Retinal pigment epithelial cell (primary cell): ENCODE measurements at places on chromosomes 5 and 9.

DNA sequence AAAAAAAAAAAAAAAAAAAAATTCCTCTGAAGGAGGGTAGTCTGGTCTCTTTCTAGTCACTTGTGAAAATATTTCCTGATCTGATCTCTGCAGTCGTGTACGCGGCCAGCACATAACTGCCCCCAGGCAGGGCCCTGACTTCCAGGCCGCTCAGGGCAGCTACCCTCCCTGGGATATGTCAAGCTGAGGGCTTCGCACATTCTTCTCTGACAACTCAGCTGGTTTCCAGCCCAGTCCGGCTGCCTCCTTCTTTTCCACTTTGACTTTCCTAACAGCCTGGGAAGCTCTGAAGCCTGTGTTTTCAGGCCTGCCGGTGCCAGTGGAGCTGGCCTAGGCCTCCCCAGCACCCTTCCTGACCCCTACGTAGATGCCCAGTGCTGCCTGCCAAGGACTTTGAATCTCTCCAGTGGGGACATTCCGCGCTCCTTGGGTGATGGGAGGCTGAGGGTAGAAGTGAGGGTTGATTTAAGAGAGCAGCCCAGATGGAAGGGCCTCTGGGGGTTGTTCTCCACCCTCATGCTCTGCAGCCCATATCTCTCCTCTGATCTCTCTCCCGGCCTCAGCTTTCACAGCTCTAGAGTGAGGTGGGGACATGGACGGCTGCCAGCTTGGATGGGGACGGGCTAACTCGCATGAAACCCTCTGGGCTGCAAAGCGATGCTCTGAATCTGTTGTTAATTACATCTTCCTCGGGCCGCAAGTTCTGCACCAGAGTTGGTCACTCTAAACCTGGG lies 20.7 kb downstream of the COL5A1 start:
- DNase-seq, result no peak

DNA sequence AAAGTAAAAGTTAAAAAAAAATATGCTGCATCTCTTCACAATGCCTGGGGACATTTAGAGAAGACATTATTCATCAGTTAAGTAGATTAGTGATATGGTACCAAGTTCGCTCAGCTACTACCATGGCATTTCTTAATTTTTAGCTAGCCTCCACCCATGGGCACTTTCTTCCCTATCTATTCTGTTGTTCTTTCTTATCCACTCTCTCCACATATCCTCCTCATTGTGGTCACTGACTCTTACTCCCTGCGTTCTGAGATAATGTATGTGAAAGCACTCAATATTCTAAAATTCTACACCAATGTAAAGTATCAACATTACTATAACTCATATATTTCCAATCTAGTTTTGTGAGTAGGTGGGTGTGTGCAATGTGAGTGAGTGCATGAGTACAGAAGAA lies 609.7 kb upstream of the DAB2 start:
- no peak for DNase-seq

- no peak for DNase-seq
Measured at GRCh38 chr5:66129144-66129543, 15.0 kb upstream of the SREK1 start.

DNA sequence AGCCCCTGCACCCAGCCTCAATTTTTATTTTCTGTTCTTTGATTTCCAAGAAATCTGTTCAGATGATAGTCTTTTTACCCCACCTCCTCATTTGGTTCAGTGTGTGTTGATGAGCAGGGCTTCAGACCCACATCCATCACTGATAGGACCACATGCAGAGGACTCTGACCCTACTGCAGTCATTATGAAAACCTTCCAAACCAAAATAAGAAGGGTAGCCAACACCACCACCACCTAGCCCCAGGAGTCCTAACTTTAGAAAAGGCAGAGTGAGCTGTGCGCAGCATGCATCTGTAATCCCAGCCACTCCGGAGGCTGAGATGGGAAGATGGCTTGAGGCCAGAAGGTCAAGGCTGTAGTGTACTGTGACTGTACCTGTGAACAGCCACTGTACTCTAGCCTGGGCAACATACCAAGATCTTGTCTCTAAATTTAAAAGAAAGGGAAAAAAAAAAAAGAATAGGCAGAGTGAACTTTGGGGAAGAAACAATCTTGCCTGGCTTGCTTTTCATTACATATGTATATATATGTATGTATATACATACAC lies 13.0 kb downstream of the CDKN2AIPNL start:
- no peak for DNase-seq

DNA sequence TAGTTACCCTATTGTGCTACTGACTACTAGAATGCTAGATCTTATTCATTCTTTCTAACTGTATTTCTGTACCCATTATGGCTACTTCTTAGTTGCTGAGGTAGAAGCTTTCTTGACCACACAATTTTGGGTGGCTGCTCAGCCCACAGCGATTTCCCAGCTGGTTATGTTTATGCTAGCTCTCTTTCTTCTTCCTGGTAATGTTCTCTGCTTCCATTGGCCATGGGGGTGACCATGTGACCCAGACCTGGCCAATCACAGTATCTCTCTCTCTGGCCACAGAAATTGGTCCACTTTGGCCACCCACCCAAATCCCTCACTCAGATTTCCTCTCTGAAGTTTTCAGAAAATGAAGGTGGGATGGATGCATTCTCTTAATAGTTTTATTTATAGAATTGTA lies 427.9 kb upstream of the CLINT1 start:
- no peak for DNase-seq

- DNase-seq, result no peak
Measured at GRCh38 chr5:169701910-169702451, 64.9 kb downstream of the DOCK2 start.

DNA sequence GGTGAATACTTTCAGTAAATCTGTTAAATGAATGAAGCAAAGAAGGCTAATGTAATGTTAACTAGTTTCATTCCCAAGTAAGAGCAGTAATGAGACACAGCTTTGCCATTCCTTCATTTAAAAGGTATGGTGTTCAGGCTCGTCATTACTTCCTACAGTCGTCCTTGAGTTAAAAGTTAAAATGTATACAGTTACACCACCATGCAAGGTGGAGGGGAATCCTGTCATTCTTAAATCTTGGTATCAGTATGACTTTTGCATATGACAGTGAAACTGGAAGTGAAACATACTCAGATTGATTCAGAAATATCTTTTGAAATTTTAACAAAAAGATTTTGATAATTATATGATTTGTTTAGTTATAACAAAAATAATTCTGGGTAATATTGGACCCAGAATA lies 25.9 kb downstream of the MTRR start:
- DNase-seq, result no peak

DNA sequence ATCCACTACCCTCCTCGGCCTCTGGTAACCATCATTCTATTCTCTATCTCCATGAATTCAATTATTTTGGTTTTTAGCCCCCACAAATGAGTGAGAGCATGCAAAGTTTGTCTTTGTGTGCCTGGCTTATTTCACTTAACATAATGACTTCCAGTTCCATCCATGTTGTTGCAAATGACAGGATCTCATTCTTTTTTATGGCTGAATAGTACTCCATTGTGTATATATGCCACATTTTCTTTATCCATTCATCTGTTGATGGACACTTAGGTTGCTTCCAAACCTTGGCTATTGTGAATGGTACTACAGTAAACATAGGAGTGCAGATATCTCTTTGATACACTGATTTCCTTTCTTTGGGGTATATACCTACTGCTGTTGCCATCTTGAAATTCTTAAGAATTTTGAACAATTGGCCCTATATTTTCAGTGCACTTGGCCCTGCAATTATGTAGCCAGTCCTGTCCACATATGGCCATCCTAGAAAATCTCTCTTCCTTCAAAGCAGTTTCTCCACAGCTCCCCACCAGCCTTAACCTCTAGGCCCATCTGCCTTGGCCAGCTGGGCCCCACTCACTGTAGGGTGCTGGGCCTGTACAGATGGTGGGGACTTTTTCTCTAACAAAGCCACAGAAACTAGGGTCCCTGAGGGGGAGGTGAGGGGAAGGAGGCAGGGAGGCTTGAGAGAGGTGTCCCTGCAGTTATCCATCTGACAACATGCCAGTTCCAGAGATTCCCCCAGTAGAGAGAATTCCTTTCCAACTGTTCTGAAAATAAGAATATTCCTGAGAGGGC lies 81.9 kb upstream of the LHFPL2 start:
- no peak for DNase-seq

- DNase-seq, result no peak
Measured at GRCh38 chr5:33242277-33242676, 198.5 kb upstream of the TARS1 start.

DNA sequence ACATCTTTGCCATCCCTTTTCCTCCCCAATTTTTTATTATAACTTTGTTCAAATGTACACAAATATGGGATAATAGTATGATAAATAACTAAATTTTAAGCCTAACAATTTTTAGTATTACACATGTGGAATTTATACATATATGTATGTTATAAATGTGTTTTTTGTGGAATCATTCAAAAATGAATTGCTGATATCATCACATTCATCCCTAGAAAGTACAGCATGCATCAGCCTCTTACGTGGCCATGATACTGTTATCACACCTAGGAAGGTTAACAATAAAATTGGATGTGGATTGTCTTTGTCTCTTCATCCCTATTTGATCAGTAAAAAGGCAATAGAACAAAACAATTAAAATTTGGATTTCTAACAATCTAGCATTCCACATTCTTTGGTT lies 73.7 kb upstream of the DAP start:
- DNase-seq, result no peak

DNA sequence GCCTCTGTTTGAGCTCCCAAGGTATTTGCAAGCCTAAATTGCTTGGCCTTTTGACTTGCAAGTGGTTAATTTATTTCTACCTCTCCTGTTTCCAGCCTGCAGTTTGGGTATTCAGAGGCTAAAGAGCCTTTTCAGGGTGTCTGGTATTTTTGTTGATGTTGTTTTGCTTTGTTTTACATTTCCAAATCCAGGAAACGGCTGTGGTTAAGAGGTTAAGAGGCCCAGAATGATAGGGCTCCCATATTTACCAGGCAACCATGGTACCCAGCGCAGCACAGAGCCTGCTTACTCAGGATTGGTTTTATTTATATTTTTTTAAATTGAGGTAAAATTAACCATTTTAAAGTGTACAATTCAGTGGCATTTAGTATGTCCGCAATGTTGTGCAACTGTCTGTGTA lies 92.1 kb downstream of the PDZD2 start:
- no peak for DNase-seq

- no peak for DNase-seq
Measured at GRCh38 chr5:53322257-53322656, 158.2 kb upstream of the FST start.

- no peak for DNase-seq
Measured at GRCh38 chr9:126860757-126861466, 473 bp downstream of the ZBTB34 start.

- no peak for DNase-seq
Measured at GRCh38 chr5:62348723-62349481, 42.9 kb downstream of the KIF2A start.

GRCh38 chr5:72556351-72557166 lies 49.3 kb upstream of the ZNF366 start:
- peak; percentile 25 for DNase-seq

GRCh38 chr5:55899344-55899743 lies 48.2 kb downstream of the IL31RA start:
- DNase-seq, result no peak

DNA sequence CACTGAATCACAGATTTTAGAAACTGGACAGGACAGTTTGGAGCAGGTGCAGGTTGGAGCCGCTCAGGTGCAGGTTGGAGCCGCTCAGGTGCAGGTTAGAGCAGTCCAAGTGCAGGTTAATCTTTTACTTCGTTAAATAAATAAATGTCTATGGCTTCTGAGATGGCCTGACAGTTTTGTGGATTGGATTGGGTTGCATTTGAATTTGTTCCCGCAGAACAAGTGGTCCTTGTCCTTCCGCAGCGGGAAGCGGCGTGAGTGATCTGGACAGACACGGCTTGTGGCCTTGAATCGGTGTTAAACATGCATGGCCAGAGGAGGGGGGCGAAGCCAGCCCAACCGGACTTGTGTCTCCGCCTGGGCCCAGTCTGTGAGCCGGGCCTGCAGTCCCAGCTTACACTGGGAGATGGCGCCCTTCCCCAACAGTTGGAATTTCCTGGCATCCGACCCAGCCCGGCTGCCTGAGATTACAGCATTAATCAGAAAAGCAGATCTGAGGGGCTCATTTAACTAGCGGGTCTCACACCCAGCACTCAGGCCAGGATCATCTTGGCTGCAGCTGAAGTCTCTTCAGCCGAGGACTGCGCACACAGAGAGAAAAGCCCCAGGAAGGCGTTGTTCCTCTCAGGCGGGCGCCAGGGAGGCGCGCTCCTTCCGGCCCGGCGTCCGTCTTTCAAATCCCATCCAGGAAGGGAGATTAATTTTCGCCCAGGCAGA lies 1.5 kb upstream of the OLFM1 start:
- DNase-seq, result no peak

DNA sequence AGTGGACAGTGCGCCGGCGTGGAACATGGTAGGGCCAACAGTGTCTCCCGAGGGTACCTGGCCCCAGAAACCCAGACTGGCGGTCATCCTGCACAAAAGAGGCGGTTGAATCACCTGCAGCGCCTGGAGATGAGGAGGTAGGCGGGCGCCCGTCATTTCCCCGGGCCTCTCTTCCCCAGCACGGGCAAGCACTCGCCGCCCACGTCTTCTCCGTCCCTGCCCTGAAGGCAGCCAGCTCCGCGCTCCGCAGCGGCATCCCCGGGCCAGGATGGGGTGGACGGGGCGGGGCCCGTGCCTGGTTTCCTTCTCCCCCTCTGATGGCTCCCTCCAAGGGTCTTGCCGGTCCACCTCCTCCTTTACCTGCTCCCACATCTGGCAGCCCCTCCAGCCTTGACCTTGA lies 27.1 kb upstream of the N4BP3 start:
- no peak for DNase-seq

DNA sequence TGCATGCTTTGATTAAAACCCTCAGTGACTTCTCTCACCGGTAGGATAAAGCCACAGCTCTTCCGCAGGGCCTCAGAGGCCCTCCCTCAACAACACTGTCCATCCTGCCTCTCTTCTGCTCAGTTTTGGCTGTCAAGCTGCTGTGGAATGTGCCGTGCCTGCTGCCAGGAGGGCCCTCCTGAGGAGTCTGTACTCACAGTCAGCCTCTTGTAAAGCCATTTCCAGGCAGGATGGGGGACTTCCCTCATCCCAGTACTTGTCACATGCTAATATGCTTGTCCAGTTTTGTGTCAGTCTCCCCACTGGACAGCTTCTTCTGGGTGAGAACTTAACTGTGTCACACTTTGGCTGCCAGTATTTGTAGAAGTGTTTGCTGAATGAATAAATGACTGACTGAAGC lies 13.9 kb upstream of the DDX41 start:
- no peak for DNase-seq

GRCh38 chr5:147713550-147714295 lies 68.8 kb downstream of the JAKMIP2 start:
- no peak for DNase-seq

DNA sequence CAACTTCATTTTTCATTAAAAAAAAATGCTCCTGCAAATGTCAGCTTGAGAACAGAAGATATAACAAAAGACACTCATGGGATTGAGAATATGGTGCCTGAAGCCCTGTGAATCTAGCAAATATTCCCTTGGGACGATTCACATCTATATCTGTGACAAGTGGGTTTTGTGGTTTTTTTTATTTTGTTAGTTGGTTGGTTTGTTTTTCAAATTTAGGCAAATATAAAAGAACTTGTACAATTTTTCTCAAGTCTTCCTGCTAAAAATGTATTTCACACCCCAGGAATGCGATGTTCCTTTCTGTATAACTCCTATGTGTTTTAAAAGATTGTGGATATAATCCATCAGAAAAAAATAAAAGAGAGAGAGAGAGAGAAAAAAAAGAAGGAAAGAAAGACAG lies 1061.8 kb upstream of the ARRDC3 start:
- DNase-seq, result no peak
